ENCODE measurements at places on chromosomes 2 and 18.
A peak's percentile ranks its signal among the peaks of the same experiment; 100 is the strongest.

DNA sequence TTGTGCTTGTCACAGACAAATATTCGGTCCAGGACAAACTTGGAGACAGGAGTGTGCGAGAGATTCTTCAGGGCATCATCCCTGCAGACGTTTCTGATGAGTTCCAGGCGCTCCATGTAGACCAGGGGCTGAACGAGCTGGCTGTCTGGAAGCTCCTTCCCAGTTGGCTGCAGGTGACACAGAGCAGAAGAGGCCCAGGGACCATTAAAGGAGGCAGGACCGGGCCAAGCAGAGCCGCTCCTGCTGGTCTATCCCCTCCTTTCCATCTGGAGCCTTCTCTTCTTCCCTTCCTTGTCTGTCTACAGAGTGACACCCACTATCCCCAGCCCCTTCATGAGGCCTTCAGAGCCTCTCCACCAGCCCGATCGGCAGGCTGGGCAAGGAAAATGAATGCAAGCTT lies 19.5 kb downstream of the CHST10 start:
- DNase-seq: no peak

DNA sequence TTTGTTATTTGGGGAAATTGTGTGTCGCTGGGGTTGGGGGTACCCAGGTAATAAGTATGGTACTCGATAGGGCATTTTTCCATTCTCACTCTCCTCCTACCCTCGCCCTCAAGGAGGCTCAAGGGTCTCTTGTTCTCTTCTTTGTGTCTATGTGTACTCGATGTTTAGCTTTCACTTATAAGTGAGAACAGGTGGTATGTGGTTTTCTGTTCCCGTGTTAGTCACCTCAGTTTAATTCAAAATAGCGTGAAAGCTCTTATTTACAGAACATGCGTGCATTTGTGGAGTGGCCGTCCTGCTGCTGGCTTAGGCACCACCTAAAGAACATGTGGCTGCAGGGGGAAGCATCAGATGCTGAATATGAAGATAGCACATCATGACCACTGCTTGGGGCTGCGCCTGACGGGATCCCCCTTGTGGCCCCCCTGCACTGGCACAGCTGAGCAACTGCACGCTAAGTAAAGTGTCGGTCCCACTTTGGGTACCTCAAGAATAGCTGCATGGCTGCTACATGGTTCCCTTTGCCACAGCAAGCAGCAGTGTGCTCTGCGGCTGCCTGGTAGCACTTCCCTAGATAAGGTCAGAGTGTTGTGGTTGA lies 569.0 kb downstream of the DCDC2C start:
- DNase-seq: no peak

GRCh38 chr2:220241423-220241822 lies 614.0 kb downstream of the SLC4A3 start:
- no peak for DNase-seq

- DNase-seq: no peak
These were observed 182.9 kb downstream of the IKZF2 start for GRCh38 chr2:212968284-212969081.

DNA sequence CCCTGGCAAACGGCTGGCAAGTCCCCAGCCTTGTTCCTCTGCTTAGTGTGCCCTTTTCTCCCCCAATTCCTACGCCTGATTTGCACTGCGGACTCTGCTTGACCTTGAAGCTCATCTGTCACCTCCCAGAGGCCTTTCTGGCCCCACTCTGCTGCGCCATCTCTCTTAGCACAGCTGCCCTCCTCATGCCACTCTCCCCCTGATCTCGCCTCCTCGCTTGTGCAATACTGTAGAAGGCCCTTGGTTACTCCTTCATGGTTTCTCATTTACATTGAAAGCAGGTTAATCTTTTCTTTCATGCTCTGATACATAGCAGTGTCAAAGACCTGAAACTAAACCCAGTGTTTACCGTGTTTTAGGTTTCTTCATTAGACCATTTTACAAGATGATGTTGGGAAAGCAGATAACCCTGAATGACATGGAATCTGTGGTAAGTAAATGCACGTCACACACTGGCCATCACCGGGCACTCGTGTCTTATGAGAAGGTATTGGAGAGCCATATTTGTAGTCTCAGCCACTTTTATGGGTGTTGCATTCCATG lies 258.8 kb downstream of the ALPK2 start:
- no peak for DNase-seq

- DNase-seq: no peak
These were observed 4.6 kb downstream of the CHRNG start for GRCh38 chr2:232543928-232544631.

GRCh38 chr2:3642521-3643215 lies 15.3 kb upstream of the ALLC start:
- DNase-seq: no peak

GRCh38 chr2:207128867-207129266 lies 36.9 kb downstream of the KLF7 start:
- no peak for DNase-seq

- DNase-seq: no peak
These were observed 140.3 kb downstream of the CYP26B1 start for GRCh38 chr2:72007402-72007801.

DNA sequence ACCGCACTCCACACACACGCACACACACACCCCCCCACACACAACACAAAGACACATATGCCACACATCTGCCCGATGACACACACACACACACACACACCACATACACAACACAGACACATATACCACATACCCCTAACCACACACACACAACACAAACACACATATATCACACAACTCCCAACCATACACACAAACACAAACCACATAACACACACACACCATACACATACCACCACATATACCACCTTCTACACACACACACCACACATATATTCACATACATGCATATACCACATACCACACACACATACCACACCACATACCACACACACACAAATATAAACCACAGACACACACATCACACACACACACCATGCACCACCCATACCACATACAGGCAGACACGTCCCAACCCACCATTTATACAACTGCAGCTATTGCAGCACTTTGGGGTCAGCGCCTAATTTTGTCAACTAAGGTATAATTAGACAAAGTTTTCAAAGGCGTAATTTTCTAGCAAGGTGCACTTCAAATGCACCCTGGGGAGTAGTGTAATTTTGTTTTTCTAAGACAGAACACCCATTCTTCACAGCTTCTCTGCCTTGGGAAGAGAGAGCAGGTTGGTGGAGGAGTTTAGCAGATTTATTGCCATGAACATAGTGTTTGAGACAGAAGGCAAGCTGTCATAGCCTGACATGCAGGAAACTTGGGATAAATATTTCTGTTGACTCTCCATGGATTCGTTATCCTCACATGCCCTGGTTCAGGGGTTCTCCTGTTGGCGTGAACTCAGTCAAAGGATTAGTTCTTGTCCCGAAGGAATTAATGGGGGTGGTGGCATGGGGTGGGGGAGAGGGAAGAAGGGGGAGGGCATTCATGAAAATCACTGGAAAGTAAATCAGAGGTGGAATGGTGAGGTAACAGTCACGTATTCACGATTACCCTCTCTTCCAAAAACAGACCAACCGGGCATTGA lies 416.1 kb downstream of the LPIN1 start:
- DNase-seq: peak; percentile 38

- DNase-seq: no peak
These were observed 438.0 kb upstream of the NXPH2 start for GRCh38 chr2:139218181-139218580.

GRCh38 chr2:141362311-141362710 lies 768.5 kb downstream of the LRP1B start:
- DNase-seq: no peak

GRCh38 chr2:7405861-7406715 lies 488.9 kb downstream of the RNF144A start:
- DNase-seq: no peak

DNA sequence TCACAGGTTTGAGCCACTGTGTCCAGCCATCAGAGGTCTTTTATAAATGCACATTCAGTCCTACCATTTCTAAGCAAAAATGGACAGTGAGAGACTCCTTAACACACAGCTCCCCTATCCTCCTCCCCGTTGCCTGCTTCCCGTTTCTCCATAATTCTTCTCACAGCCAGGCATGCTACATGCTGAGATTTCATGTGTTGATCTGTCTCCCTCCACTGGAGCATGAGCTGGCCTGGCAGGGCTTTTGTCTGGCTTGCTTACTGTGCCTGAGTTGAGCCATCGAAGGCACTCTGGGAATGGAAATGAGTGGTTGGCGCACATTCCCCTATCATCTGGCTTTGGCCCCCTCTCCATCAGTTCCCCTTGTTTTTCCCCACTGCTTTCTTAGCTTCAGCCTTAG lies 413.5 kb downstream of the PTPRM start:
- DNase-seq: no peak

DNA sequence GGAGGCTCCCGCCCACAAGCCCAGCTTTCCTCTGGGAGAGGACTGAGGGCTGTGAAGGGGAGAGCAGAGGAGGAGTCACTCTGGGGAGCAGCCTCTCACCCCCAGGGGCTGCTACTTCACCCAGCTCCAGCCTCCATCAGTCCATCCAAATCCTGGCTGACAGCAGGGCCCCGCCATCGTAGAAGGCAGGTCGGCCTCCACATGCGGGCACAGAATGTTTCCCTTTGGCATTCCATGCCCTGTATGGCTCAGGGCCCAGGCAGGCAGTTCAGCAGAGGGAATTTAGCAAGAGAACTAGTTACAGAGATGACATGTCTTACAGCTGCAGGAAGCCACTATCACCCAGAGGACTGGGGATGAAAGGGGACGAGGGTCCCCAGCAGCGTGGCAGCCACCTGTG lies 6.4 kb upstream of the ODC1 start:
- DNase-seq: no peak

DNA sequence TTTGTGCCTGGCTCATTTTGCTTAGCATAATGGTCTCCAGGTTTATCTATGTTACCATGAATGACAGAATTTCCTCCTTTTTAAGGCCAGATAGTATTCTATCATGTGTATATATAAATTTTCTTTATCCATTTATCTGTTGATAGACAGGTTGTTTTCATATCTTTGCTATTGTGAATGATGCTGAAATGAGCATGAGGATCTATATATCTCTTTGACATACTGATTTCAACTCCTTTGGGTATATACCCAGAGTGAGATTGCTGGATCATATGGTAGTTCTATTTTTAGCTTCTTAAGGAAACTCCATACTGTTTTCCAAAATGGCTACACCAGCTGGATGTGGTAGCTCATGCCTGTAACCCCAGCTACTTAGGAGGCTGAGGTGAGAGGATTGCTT lies 86.4 kb upstream of the LTBP1 start:
- DNase-seq: no peak

Measured in NCI-H1417 (cell line).